ENCODE measurements at places on chromosomes 5 and 9.
A peak's percentile ranks its signal among the peaks of the same experiment; 100 is the strongest.

DNA sequence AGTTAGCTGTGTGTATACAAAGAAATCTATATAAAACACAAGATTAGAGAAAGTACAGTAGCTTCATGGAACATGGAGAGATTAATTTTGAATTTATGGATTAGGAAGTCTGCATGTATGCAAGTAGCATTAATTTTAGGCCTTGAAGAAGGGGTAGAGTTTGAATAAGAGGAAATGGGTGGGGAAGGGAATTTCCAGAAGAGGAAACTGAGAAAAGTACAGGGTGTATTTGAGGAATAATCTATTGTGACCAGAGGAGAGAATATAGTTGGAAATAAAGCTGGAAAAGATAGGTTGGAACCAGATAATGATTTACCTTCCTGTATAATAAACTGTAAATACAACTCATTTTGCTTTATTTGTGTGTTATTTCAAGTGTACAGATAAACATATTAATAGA is 53.6 kb downstream of the CWC27 start:
- no peak for DNase-seq

- no peak for DNase-seq
Observed at GRCh38 chr5:86526811-86527348, 90.9 kb upstream of the COX7C start.

- no peak for DNase-seq
Observed at GRCh38 chr9:89491694-89492093, 6.2 kb downstream of the SEMA4D start.

DNA sequence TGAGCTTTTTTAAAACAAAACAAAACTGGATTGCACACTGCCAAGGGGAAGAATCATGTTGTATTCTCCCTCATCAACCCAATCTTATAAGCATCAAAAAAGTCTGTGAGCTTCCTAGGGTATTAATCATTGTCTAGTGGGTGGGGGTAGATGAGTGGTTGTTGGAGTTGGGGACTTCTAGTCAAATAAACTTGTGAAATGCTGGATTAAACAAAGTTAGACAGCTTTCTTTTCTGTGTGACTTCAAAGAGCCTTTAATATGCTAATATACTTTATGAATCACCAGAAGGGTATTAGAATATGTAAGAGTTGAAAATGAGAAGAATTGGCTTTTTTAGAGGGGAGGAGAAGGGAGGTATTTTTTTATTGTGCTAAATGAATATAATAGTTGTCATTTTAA is 87.7 kb downstream of the GALNT10 start:
- no peak for DNase-seq

DNA sequence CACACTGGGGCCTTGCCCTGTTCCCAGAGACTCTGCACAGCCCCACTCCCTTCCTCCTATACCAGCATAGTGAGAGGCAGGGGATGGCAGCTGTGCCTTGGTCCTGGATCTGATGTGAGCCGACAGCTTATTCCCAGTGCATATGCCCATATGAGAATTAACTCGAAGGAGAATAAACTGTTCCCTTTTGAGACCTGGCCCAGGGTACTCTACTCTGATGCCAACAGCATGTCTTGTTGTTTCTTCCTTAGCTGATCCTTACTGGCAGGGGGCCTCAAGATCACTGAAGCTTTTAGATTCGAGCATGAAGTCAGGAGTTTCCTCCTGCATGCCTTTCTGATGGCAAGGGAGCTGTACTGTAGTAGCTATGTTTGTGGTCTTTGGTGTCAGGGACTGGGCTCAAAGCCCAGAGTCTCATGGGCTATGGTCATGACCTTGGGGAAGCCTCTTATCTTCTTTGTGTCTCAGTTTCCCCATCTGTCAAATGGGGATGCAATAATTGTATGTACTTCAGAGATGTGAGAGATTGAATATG is 57.1 kb downstream of the DOCK2 start:
- DNase-seq: no peak

GRCh38 chr9:26813247-26813646 is 79.4 kb downstream of the CAAP1 start:
- no peak for DNase-seq

GRCh38 chr9:112884101-112884500 is 6.6 kb downstream of the SLC46A2 start:
- peak; percentile 57 for DNase-seq

GRCh38 chr5:139962445-139962844 is 80.7 kb downstream of the NRG2 start:
- no peak for DNase-seq

DNA sequence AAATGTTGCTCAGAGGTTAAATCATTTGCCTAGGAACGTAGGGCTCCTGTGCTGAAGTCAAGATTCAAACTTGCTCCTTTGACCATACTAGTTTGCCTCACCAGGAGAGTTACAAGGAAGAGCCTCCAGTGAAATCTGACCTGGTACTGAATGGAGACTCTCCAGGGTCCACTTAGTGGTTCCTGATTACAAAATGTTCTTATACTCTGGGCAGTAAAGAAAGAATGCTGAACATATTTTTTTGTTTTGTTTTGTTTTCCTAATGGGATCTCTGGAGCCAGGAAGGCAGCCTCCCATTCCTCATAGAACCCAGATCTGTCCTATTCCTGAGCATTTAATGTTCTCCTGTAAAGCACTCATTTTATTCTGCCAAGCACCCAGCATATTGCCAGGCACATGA is 256.5 kb upstream of the CLINT1 start:
- no peak for DNase-seq

- DNase-seq: no peak
Observed at GRCh38 chr5:10631316-10631996, 67.6 kb downstream of the ANKRD33B start.

DNA sequence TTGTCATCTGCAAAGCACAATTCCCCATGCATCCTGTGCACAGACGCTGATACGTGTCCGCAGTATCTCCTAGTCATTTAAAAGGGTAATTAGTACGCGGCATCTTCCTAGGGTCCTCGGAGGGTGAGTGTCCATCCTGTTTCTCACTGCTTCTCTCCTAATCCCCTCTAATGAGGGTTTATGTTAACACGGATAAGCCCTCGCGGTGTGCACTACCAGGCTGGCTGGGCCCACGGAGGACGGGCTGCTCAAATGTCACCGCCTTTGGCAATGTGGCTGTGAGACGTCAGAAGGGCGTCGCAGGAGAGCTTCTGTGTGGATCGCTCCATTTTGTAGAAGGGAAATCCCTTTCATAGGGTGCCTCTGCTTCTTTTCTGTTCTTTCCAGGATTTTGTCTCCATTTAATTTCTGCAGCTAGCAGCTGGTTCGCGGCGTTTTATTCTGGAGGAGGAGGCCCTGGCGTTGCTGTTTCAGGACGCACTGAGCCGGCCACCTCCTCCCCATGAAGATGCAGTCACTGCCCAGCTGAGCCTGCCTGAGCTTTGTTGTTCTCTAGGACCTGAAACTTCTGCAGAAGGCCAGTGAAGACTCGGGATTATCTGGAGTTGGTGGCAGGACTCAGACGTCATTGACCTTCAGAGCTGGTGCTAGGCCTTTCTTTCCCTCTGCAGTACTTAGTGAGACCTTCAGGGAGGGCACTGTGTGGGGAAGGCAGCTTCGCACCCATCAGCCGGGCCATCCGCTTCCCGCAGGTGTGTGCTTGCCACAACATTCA is 326.1 kb upstream of the IRX1 start:
- DNase-seq: no peak

DNA sequence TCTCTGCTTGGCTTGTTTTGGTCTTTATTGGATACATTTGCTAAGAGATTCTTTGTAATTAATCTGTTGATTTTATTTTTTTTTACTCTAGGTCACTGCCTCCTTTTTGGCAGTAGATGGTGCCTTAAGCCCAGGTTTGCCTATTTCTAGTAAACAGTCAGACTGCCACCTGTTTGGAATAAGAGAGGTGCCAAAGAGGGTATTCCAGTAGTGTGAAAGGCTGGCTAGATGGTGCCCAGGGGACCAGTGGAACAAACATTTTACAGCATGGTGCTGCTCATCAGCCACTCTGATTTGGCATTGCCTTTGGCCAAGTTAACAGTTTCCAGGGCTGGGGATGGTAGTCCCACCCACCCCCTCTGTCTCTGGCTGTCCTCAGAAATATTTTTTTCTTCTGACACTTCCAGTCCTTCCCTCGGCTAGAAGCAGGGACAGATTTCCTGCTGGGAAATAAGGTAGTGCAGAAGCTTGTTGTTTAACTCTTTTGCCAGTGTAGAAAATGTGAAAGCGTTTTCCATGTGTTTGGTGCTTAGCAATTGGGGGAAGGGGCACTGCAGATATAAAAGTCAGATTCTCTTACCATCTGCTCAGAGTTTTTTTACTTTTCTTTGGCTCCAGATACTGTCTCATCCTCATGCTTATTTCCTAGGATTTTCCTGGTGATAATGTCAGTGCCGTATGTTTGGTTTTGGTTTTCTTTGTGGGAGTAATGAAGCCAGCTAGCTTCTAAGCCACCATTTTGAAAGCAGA is 36.6 kb upstream of the FBXL7 start:
- no peak for DNase-seq

DNA sequence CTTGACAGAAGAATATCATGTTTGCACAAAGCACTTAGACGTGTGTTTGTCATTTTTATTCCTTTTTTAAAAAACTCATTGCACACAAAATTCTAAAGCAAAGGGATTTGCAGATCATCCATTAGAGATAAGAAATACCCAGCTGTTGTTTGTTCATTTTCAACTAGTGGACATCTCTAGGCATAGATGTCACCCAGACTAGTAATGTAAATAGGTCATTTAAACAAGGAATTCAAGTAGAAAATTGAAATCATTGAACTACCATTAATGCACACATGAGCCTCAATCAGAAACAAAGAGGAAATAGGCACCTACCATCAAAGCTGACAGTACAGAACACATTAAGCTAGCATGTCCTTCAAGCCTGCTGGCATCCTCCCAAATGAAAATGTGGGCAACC is 107.3 kb downstream of the OR2K2 start:
- DNase-seq: no peak

DNA sequence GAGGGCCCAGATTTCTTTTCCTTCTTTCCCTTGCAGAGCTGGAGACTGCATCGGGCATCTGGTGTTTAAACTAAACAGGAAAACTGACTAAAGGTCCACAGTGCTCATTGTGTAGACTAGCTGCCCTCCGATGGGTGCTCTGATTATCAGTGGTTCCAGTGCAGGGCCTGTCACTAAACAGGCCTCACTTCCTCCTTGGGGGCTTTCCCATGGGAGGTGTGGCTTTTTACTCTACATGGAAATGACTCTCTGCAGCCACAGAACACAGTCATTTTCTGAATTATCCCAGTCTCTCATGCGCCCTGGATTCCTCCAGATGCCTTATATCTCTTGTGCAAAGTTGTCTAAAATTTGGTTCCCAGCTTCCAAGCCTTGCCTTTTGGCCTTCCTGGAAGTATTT is 199.2 kb downstream of the TRIO start:
- DNase-seq: no peak

- DNase-seq: no peak
Observed at GRCh38 chr9:76529653-76530052, 70.7 kb downstream of the GCNT1 start.

GRCh38 chr5:39106322-39106721 is 32.1 kb upstream of the RICTOR start:
- DNase-seq: no peak

DNA sequence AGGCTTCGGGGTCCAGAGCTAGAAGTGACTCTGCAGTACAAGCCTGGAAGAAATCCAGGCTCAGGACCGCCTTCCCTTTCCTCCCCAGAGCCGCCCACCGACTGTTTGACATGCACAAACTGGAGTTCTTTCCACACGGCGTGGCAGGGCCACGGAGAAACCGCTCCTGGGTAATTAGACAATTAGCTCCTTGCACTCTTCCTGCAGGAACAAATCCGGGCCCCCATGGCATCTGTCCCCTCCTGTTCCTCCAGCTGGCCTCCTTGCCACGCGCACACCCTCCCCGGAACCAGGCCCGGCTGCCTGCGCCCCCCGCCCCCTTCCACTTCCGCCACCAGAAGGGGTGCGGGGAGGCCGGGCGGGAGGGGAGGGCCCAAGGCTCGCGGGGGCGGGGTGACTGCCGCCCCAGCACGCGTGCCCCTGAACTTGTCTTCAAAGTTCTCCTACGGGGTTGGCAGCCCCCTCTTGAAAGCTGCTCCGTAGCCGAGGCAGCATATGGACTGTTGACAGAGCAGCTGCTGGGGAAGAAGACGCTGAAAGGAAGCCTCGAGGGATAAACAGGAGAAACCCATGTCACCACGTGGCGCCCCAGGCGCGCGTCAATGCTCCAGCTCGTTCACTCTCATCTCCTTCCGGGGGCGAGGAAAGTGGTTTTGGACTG is 74.3 kb downstream of the SEC61B start:
- DNase-seq: peak; percentile 34

- DNase-seq: no peak
Observed at GRCh38 chr9:30258094-30258493, 2126.3 kb upstream of the ACO1 start.

GRCh38 chr9:109500421-109500974 is 2.4 kb upstream of the PTPN3 start:
- no peak for DNase-seq

DNA sequence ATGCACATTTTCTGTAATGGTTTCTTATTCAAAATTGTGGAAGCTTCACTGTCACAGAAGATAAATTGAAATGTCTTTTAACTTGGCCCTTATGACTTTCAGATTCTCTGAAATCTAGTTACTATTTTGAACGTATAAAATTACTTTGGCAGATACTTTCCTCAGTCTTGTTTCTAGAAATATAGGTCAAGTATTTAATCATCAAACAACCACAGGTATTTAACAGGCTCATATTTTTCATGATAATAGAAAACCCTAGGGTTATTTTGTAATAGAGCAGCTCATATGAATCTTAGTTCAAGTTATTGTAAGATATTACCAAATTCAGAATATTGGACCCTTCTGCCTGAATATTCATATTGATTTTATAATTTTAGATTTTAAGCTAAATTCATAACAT is 236.0 kb upstream of the CDH18 start:
- DNase-seq: no peak

DNA sequence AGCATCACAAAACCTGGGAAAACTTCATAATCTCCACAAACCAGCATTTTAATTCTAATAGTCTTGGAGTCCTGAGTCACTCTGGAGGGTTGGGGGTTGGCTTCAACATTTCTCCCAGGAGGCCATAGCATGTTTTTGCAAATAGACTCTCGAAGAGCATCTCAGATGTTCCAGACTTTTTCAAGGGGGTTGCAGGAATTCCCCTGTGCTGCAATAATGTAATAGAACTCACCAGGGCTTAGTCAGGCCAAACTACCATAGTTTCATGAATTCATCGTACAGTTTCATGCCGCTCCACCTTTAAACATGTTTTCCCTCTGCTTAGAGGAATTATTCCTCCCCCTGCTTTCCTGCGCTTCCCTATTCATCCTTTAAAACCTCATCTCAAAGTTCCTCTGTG is 499.5 kb upstream of the KLF4 start:
- DNase-seq: no peak

- no peak for DNase-seq
Observed at GRCh38 chr5:133225671-133226152, 173.9 kb downstream of the HSPA4 start.

- DNase-seq: no peak
Observed at GRCh38 chr9:134860510-134860909, 20.1 kb upstream of the FCN2 start.

Measured in AG08396 (cell line).